Calu3 (cell line): ENCODE measurements at places on chromosomes 3 and 15. TPM values are rescaled to one million over a fixed set of nuclear protein-coding genes. Genes with fewer than 3 reads are reported as not detected.

Gene ANKDD1A
- 0.37 and 0.42 TPM in 2 replicates for total RNA-seq

DNA sequence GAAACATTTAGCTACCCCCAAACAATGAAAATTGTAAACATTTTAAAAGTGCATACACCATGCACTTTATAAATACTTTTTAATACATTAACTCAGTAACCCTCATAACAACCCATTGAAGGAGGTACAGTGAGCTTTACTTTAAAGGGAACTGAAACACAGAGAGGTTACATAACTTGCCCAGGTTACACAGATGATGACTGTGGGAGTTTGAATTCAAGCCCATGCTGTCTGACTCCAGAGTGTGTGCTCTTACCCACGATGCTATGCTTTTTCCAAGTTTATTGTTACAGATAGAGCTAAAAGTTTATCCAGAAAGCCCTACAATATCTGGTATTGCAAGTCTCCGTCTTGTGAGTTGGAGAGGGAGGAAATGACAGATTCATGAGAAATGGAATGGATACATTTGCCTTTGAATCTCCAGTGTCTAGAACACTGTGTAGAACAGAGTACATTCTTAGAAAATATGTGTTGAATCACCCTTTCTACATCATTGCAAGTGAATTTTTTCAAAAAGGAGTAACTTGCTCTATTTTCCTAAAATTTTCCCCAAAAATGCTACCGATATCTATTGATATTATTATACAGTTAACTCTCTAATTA, 428.3 kb downstream of the NAALADL2 start:
- no peak for DNase-seq

GRCh38 chr3:189103208-189103607, 68.6 kb upstream of the TPRG1 start:
- DNase-seq, result no peak

DNA sequence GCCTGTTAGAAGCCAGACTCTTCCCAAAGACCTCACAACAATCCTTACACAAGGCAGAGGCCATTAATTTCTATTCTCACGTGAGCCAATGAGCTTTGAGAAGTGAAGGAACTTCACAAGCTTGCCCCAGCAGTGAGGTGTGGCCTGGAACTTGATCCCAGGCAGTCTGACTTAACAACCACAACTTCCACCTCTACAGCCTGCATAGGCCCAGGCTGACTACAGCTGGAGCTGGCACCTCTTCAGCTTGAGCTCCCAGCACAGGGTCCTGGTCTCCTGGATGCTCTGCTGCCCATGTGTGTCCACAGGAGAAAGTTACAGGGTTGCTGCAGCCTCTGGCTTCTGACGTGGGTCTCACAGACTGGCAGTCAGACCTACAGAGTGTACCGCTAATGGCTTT, 111.0 kb downstream of the ERC2 start:
- no peak for DNase-seq

DNA sequence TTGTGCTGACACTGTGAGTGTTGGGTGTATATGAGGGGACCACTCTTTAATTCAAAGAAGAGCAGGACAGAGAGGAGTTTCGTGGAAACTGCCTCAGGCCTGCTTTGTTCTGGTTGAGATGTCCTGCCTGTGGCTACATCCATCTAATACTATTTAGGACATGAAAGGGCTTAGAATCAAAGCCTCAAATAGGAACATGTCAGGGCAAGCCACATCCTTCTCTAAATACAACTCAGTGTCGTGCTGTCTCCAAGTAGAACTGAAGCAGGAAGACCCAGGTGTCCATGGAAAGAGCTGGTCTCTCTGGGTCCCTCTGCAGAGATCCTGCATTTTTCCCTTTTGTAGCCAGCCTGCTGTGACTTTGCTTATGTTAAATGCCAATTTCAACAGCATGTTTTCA, 156.2 kb upstream of the UMPS start:
- DNase-seq, result no peak
